Eye (tissue), 1 donor: ENCODE measurements at places on chromosomes 12 and 14.

GRCh38 chr12:65466911-65467310 lies 188.4 kb downstream of the MSRB3 start:
- no peak for DNase-seq

DNA sequence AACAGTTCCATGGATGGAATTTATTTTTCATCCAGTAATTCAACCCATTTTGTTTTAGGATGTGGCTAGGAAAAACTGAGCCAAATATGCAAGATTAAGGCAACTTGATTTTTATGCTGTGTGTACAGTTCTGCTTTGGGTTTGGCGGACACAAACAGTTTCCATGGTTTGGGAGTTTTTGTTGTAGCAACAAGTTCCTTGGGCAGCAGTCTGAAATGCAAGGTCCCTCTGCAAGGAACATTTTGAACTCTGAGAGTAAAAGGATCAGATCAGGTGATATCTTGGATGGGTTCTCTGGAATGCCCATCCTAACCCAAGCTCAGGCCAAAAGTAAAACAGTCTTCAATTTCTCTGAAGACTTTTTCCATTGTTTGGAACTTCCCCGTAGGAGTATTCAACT lies 161.2 kb downstream of the TMX1 start:
- DNase-seq: no peak

GRCh38 chr14:34931206-34931605 lies 51.6 kb upstream of the SRP54 start:
- no peak for DNase-seq

- DNase-seq: no peak
Observed at GRCh38 chr12:64080319-64081007, 141.6 kb downstream of the KICS2 start.

DNA sequence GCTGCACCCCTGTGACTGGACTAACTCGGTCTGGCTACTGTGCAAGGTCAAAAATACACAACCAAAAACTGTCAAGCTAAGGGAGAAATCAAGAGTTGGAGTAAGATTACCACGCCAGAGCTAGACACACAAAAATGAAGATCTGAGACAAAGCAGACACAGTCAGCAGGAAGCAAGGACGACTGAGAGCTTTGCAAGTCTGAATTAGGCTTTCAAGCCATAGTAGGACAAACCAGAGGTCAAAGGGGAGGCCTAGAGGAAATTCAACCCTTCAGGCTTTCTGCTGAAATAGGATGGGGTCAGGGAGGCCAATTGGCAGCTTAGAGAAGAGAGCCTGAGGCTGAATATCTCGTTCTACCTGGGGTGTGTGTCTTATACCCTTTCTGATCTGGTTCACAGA lies 117.3 kb downstream of the LLPH start:
- no peak for DNase-seq

DNA sequence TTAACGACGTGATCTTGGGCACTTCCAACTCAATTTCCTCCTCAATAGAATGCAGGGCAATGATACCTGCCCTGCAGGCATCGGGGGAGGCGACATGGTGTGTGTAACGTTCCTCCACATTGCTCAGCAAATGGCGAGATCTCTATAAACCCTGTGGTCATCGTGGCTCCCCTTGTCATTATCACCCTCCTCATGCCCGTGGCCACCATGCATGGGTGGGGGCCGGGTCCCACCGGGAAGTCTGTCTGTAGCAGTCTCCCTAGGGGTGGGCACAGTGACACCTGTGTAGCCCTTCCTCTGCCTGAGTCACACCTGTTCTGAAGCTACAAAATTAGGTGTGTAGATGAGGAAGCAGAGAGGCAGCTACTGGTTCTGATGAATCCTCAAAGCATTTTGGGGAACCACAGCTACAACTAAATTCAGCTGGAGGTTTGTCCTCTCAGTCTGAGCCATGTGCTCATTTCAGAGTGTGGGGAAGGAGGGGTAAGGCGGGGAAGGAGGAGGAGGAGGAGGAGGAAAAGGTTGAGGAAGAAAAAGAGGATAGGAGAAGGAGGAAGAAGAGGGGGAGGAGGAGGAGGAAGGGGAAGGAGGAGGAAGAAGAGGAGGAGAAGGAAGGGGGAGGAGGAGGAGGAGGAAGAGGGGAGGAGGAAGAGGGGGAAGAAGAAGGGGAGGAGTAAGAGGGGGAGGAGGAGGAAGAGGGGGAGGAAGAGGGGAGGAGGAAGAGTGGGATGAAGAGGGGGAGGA lies 11.0 kb upstream of the CACNA2D4 start:
- DNase-seq: no peak

- DNase-seq: no peak
Observed at GRCh38 chr12:13343375-13343774, 146.8 kb downstream of the EMP1 start.

DNA sequence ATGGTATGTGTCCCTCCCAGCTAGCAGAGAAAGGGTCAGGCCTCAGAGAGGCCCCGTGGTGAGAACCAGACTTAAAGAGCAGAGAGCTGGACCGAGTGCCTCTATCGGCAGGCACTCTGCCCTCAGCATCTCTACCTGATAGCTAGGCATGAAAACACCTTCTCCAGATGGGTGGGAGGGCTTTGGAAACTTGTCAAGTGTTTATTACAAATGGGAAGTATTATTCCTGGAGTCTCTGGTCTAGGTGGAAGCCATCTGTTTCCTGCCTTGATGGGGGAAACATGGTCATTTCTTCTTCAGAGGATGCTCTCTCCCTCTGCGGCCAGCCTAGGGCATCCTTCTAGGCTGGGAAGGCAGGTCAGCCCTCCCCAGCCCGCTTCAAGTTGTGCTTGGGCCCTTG lies 2.3 kb downstream of the TMEM63C start:
- DNase-seq: no peak

- DNase-seq: no peak
Observed at GRCh38 chr12:90816353-90817089, 138.5 kb downstream of the CCER1 start.

GRCh38 chr14:105091517-105092170 lies 26.4 kb upstream of the GPR132 start:
- no peak for DNase-seq

DNA sequence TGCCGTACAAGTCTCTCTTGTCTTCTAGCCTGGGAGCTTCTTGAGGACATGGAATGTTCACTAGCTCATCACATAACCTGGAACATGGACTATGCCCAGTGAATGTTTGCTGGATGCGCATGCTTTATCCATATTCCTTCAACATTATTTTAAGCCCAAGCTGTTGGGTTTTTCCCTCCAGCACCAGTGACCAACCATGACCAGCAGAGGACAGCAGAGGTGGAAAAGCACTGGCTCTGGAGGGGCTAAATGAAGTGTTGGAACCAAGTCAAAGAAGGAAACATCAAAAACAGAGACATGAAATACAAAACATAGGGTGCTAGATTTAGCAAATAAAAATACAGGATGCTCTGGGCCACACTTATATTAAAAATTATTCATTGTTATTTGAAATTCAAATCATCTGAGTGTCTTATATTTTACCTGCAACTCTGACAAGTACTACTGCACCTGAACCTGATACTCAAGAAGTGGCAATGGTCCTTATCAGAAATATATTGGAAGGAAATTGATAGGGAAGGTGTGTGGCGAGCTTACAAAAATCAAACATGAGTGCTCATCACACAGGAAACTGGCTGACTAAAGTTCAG lies 23.1 kb upstream of the HELB start:
- no peak for DNase-seq

- no peak for DNase-seq
Observed at GRCh38 chr14:59638885-59639284, 62.3 kb upstream of the CCDC175 start.

DNA sequence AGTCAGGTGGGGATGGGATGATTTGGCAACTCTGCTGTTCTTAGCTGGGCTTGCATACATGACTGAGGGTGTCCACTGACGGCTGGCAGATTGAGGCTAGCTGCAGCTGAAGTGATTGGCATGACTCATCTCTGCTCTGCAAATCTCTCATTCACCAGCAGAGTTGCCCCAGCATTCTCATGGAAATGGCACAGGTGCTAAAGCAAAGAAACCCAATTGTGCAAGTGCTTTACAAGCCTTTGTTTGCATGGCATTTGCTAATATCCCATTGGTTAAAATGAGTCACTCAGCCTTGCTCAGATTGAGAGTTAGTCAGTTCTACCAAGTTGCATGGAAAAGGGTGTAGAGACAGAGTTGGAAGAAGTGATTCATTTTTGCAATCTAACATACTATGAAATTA lies 389.7 kb upstream of the FAR2 start:
- no peak for DNase-seq

- no peak for DNase-seq
Observed at GRCh38 chr12:31274520-31275300, 51.2 kb downstream of the SINHCAF start.

GRCh38 chr14:35480119-35480769 lies 53.7 kb upstream of the INSM2 start:
- no peak for DNase-seq

GRCh38 chr14:92590176-92590575 lies 76.6 kb downstream of the RIN3 start:
- DNase-seq: no peak
